ENCODE measurements at places on chromosomes 1 and 21. TPM values are rescaled to one million over a fixed set of nuclear protein-coding genes. Genes with fewer than 3 reads are reported as not detected.
A peak's percentile ranks its signal among the peaks of the same experiment; 100 is the strongest.

Gene FCRL4
- not detected for total RNA-seq

Gene CYP4Z1
- total RNA-seq, result not detected

Gene ITLN2
- not detected for total RNA-seq

Gene FCRL6
- not detected for total RNA-seq

Gene PCAT6
- total RNA-seq, result 1.4 TPM

DNA sequence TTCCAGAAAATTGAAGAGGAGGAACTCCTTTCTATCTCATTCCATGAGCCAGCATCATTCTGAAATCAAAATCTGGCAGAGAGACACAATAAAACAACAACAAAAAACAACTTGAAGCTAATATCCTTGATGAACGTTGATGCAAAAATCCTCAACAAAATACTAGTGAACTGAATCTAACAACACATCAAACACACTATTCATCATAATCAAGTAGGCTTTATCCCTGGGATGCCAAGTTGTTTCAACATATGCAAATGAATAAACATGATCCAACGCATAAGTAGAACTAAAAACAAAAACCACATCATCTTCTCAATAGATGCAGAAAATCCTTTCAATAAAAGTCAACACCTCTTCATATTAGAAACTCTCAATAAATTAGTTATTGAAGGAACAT lies 335.3 kb upstream of the BRINP3 start:
- no peak for DNase-seq

GRCh38 chr1:111739925-111740765 lies 950 bp upstream of the INKA2 start:
- peak; percentile 74 for DNase-seq

GRCh38 chr1:56034847-56035481 lies 544.4 kb downstream of the PLPP3 start:
- DNase-seq, result no peak
